ENCODE measurements at places on chromosomes 1 and 21.
A peak's percentile ranks its signal among the peaks of the same experiment; 100 is the strongest.

- no peak for DNase-seq
These were observed at the start of gene IL10 for GRCh38 chr1:206772243-206772937. Gene IL10 (minus strand): TSS chr1:206772494. CDS start chr1:206772435, 59 bp downstream.

DNA sequence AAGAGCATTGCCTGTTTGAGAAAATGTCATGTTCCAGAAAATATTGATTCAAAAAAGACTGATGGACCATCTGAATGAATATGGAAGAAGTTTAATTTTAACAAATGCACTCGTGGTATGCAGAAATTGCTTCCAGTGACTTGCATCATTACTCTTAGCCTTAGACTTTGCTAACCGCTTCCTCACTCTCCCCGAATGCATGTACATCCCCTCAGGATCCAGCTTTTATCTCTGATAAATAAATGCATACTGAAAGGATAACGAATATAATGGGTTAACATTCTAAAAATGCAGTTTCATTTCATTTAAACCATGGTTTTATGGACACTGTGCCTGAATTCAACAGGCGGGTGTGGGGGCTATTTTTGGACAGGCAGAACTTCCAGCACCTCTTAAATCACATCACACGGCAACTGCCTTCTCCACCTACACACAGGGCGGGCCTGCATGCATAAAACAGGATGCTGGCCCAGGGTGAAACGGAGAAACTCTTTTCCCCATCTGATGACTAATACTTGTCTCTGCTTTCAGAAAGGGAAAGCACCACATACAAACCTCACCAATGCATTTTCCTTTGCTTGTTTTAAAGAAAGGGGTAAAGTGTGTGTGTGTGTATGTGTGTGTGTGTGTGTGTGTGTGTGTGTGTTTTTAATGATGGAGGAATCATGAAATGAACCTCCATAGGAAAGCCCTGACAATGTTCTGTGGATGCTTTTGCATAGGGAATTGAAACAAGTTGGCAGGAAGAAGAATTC, 48.7 kb downstream of the SPAG17 start:
- DNase-seq, result peak; percentile 58

GRCh38 chr1:5156416-5157120, 502.2 kb downstream of the AJAP1 start:
- no peak for DNase-seq

- no peak for DNase-seq
These were observed 61.5 kb downstream of the ADARB1 start for GRCh38 chr21:45135868-45136267.

DNA sequence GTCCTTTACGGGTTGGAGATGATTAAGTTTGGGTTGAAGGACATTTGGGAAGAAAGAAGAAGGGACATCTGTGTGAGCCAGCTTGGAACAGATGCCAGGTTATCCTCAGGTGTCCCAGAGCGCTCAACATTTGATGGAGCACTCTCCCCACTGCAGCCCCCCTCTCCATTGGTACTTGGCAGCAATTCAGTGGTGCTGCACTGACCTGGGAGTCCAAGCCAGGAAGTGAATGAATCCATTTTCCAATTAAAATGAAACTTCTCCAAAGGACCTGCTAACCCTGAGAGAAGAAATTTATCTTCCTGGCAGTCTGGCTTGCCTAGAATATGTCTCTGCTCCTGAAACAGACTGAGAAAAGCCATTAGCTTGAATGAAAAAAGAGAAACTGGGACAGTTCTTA, 67.1 kb downstream of the FGGY start:
- no peak for DNase-seq

GRCh38 chr21:45449658-45450422, 44.9 kb downstream of the COL18A1 start:
- DNase-seq, result no peak

- peak; percentile 39 for DNase-seq
These were observed 38.9 kb upstream of the ZBTB18 start for GRCh38 chr1:244012202-244012601.

- no peak for DNase-seq
These were observed 27.9 kb downstream of the HIVEP3 start for GRCh38 chr1:41890825-41891198.

DNA sequence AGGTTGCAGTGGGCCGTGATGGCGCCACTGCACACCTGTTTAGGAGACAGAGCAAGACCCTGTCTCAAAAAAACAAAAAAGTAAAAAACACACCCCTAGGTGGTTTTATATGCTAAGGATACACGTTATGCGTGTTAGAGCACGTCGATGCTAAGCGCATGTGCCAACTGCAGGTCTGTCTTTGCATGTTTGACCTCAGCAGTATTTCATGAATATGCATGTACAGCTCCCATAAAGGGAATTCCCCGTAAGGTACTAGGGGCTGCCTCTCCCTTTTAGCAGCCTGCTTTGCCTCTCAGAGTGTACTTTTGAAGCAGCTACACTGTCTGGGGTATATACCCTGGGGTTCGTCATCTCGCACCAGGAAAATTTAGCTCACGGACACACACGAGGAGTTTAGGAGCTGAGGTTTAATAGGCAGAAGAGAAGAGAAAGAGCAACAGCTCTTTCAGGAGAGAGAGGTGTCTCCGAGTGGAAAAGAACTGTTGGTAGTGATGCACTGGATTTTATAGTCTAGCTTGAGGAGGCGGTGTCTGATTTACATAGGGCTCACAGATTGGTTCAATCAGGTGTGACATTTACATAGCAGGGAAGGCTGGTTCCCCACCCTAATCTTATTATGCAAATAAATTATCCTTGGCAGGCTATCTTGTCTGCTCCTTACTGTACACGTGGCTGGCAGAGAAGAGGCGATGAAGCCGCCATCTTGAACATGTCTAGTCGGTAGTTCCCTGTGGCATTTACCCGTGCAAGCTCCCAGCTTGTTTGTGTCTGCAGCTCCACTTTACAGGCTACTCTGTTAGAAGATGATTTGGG, 4.2 kb upstream of the OTUD3 start:
- DNase-seq, result no peak
